ENCODE measurements at places on chromosomes 4 and X.

DNA sequence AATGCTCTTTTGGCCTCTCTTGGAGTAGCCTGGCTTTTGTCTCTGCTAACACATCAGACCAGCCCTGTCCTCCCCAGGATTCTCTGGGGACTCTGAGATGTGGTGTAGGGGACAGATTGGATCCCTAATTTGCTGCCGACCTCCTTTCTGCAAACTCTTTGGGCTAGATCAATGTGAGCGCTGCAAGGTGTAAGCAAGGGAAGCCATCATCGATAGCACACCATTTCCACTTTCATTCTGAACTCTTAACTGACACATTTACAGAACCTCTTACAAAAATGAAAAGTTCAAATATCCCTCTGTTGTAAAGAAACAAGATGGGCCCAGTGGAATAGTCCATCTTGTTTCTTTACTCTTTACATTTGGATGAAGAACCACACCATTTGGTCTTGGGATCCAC is 46.6 kb downstream of the PGRMC2 start:
- no peak for DNase-seq

GRCh38 chr4:182449186-182449929 is 206.2 kb downstream of the TENM3 start:
- DNase-seq, result peak; percentile 2

- DNase-seq, result no peak
Measured at GRCh38 chr4:127852661-127853060, 28.0 kb upstream of the PLK4 start.

DNA sequence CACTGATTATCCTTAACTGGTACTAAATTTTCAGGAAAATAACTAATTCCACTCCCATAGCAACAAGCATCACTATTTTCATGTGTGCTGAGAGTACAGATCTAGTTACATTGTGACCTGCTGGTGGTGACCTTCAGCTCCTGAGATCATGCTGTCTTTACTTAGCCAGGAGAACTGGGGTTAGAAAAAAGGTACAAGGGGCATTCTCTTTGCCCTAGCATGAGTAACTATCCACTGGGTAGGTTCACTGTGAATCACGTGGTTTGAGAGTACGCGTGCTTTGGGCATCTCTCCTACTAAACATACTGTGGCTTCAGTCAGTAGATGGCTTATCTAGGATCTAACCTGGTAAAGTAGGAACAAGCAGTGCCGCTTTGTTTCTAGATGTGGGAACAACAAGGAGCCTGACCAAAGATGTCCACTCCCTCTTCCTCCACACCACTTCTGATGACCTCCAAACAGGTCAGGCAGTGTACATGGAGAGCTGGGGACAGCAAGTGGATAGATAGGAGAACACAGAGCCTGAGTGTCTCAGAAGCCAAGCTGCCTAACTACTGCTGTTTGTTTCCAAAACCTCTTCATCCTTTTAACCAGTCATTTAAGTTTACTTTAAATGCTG is 90.2 kb downstream of the CBR4 start:
- DNase-seq, result no peak

- no peak for DNase-seq
Measured at GRCh38 chr4:151408380-151408629, 671 bp upstream of the FHIP1A start.

DNA sequence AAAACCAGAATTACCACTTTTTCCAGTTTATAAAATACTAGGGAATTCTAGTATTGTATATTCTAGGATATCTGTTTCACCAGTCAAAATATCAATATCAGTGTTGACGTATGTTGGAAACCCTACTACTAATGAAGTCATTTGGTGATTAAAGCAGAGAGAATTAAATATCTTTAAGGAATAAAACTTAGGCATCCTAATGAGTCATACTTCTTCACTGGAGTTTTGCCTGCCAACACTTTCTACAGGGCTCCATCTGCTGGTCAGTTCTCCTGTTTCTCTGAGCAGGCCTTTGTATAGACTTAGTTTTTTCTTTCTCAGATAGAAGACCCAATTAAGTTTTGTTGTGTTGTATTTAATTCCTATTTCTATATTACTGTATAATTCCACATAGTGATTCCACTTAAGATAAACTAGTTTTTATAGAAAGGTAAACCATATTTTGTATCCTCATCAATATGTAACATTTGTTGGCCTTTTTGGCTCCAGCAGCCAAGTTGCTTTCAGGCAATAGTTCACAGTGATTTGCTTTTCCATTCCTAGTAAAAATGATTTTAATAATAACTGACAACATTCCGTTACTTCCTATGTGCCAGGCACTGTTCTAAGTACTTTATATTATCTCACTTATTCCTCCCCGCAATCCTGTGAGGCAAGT is 3.5 kb downstream of the AP1AR start:
- peak; percentile 63 for DNase-seq

- no peak for DNase-seq
Measured at GRCh38 chr4:158316264-158316663, 106.0 kb downstream of the TMEM144 start.
